Left hindlimb (tissue), 1 donor: ENCODE measurements at places on chromosomes 2 and 18.

DNA sequence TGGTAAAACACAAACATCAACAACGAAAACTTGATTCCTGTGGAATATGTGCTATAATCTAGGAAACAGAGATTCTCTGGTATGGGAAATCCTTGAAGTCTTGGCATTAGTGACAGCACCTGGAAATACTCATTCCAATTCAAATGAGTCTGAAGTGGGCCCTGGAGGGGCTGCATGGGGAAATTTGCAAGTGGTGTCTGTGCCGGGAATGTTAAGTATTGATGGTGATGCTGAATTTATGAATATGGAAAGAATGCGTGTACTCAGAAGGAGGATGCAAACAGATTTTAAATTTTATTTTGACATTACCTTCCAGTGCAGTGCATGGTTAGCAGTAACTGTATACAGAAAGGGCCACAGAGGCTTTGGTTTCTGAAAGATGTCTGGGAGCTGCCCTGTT is 37.2 kb downstream of the PTPRM start:
- DNase-seq, result no peak

GRCh38 chr2:3643371-3644245 is 14.4 kb upstream of the ALLC start:
- peak; percentile 12 for DNase-seq

- no peak for DNase-seq
Measured at GRCh38 chr2:233668605-233669260, 3.0 kb upstream of the UGT1A9 start.

GRCh38 chr2:128261245-128262128 is 57.2 kb downstream of the HS6ST1 start:
- no peak for DNase-seq

GRCh38 chr2:207316906-207317305 is 151.2 kb upstream of the KLF7 start:
- no peak for DNase-seq

DNA sequence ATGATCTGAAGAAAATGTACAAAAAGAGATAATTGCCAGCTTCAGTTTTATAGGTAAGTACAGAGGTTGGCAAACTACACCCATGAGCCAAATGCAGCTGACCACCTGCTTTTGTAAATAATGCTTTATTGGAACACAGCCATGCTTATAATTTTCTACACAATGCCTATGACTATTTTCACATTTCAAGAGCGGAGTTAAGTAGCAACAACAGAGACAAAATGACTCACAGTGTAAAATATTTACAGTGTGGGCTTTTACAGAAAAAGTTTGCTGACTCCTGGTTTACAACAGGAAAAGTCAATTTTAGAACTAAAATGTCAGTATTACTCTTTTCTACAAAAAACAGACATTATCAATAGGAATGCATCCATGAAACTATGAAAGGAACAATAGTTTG is 26.0 kb downstream of the CWC22 start:
- no peak for DNase-seq

DNA sequence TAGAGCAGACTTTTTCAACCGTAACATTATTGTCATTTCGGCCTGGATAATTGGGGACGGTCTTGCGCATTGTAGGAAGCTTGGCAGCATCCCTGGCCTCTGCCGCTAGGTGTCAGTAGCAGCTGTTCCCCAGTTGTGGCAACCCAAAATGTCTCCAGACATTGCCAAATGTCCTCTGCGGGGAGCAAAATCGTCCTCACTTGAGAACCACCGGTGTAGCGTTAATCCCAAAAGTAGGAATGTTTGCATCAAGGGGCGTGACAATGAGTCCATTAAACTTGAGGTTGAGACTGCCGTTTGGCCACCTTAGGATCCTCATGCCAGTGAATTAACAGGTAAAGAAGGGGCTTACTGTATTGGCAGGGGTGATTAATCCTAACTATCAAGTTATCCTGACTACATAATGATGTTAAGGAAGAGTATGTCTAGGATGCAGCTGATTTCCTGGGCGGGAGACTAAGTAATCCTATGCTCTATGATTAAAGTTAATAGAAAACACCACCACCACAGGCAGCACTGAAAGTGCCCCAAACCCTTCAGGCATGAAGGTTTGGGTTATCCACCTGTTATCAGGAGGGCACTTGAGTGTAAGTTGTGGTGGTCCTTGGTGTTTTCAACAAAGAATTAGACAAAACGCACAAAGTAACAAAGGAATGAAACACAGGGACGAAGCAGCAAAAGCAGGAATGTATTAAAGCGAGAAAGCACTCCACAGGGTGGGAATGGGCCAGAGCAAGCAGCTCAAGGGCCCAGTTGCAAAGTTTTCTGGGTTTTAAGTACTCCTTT is 4.9 kb upstream of the ZC3H8 start:
- DNase-seq, result peak; percentile 80

- no peak for DNase-seq
Measured at GRCh38 chr18:22349317-22349898, 68.3 kb downstream of the CTAGE1 start.

GRCh38 chr18:35458677-35459441 is 38.9 kb downstream of the INO80C start:
- peak; percentile 52 for DNase-seq

DNA sequence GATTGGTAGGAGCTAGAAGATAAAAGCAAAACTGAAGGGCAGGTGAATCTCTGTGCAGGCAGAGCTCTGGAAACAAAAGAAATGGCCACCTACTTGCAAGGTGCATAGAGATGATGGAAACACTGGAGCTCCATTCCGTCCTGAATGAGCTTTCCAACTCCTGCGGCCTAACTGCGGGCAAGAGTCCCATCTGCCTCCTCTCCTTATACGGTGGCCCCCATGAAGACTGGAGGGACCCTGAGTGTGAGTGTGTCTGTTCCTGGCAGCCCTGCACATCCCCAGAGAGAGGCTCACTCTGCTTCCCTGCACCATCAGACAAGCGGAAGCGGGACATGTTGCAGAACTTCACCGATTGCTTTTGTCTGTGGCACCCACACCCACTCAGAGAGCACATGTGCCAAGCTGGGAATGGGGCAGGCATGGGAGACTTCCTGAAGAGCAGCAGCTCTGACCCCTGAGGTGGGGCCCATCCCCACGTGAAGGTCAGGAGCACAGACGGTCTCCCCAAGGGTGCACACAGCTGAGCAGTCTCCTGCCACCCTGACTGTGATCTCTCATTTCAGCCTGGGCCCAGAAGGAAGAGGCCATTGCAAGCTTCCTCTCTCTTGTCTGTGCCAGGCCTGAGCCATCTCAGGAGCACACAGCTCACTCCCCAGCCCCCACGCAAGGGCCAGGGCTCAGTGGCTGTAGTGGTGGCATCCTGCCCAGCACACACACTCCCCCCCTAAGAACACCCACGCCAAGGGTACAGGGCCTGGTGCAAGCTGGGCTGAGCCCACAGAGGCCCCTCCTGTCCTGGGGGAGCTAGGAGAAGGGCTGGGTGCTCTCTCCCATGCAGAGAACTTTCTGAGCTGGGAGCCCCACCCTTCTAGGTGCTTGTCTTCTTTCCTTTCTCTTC is 75.3 kb downstream of the STPG4 start:
- DNase-seq, result no peak

DNA sequence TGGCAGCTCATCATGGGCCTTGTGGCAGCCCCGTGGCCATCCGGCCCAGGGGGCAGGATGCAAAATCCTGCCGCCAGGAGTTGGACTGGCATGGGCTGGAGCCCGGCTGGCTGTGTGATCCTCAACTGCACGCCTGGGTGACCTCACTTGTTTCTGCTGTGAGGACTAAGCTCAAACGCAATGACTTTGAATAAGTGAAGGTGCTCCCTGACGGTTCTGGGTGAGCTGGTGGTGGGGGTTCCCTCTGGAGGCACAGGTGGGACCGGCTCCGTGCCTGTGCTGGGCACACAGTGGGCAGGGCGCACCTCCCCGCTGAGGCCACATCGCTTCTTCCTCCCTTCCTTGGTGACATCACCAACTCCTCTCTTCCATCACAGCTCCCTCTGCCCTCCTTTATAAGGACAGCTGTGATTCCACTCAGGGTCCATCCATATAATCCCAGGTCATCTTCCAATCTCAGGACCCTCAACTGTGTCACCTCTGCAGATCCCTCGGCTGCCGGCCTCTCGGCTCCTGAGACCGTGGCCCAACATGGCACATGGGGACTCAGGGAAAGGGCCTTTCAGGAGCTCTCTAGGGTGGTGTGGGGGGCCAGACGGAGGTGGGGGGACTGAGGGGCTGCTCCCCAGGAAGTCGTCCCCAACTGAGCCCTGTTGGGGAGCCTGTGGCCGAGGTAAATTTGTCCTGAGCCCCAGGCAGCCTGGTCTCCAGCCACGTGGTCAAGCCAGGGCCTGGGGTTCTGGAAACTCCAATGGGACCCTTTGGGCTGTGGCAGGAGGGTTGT is 75.5 kb upstream of the ODC1 start:
- DNase-seq, result no peak

- DNase-seq, result no peak
Measured at GRCh38 chr2:174594456-174594855, 3.1 kb downstream of the WIPF1 start.

- DNase-seq, result no peak
Measured at GRCh38 chr2:226983895-226984749, 148.3 kb downstream of the RHBDD1 start.

- no peak for DNase-seq
Measured at GRCh38 chr2:36769106-36769505, 72.6 kb downstream of the VIT start.

GRCh38 chr2:237585590-237586221 is 4.8 kb downstream of the RAB17 start:
- no peak for DNase-seq

DNA sequence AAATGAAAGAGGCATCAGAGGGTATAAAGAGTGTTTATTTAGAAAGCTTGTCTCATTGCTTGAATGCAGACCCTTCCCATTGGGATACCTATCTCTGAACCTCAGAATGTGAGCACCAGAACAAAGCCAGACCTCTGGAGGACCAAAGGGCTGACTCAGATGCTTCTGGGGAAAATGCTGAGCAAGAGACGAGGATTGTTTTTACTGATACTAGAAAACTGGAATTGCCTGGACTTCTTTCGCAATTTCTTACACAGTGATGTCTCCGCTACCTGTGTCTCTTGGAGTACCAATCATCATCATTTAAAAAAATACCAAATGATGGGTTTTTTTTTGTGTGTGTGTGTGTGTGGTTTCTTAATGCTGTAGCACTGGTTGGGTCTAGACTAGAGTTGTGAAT is 55.6 kb upstream of the CCDC85A start:
- no peak for DNase-seq

- no peak for DNase-seq
Measured at GRCh38 chr2:8453904-8454302, 228.0 kb upstream of the ID2 start.

DNA sequence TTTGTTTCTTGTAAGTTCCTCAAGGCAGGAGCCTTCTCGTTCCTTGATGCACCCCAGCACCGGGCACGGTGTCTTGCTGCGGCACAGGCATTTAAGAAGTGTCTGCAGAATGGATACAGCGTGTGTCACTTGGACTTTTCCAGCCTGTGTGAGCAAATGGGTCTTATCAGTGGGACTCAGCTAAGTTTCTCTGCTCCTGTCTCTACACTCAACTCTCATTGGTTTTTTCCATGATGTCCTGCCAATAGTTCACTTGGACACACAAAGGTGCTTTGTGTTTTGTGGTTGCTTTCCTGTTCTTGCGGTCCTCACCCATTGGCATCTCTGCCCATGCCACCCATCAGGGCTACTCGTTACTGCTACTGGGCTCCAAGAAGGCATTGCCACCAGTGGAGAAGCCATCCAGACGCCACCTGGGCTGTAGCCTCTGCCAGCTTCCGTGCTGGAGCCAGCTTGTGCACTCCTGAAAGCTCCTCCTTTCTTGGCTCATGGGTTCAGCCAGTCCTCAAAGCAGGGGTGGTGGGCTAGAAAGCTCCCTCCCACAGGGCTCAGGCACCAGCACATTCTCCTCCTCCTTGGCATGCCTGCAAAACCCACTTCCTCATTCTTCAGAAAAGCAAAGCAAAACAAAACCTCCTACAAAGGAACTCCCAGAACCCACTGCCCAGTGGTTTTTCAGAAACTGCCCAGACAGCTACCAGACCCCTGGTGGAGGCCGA is 41.4 kb downstream of the IL1R2 start:
- DNase-seq, result peak; percentile 78

- no peak for DNase-seq
Measured at GRCh38 chr2:229566370-229566769, 148.0 kb downstream of the DNER start.

GRCh38 chr18:8812631-8813030 is 107.3 kb downstream of the MTCL1 start:
- DNase-seq, result no peak

- DNase-seq, result no peak
Measured at GRCh38 chr2:236899146-236899545, 186.5 kb upstream of the COPS8 start.

GRCh38 chr2:217854684-217855420 is 147.9 kb downstream of the TNS1 start:
- DNase-seq, result no peak

DNA sequence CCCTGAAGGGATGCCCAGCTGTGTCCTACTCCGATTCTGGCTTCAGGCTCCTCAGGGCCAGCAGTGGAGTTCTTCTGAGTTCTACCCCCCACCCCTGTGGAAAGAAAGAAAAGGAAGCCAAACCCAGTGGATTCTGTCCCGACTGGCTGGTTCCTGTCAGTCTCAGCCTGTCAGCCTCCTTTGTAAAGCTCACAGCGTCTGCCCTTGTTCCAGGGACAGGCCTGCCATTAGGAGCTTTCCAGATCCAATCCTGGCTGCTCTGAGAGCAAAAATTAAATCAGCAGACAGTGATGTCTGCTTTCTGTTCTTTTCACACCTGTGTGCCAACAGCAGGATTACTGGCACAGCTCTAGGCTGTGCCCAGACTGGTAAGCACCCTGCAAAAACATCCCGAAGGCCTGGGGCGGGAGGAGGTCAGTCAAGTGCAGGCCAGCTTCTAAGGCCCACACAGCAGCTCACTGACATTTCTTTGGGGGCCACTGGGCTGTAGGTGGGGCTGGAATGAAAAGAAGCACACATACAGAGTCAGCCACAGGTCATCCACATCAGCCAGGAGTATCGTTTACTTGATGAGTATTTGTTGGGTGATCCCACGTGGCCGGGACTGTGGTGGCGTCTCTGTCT is 69.1 kb downstream of the EHD3 start:
- DNase-seq, result no peak

GRCh38 chr18:31436825-31437224 is 10.7 kb upstream of the DSG3 start:
- no peak for DNase-seq

- DNase-seq, result no peak
Measured at GRCh38 chr2:230899786-230900185, 25.3 kb downstream of the GPR55 start.

- no peak for DNase-seq
Measured at GRCh38 chr2:161905389-161906046, 168.5 kb downstream of the DPP4 start.

GRCh38 chr2:59947917-59948541 is 605.4 kb downstream of the BCL11A start:
- no peak for DNase-seq

DNA sequence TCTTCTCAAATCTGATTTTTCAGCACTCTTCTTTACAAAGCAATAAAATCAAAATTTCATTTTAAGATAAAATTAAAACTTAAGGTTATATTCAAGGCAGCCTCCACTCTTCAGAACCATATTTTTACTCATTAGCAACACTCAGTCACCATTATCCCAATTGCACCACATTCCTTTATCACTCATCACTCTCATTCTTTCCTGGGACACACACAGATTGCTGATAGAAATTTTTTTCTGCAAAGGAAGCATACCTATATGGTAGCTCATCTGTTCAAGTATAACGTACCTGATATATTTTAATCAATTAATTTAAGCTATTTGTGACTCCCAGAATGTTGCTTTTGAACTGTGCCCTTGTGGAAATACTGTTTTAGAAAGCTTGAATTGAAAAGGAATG is 1559.3 kb upstream of the ZEB2 start:
- no peak for DNase-seq
